ENCODE measurements at places on chromosomes 7 and 10.

DNA sequence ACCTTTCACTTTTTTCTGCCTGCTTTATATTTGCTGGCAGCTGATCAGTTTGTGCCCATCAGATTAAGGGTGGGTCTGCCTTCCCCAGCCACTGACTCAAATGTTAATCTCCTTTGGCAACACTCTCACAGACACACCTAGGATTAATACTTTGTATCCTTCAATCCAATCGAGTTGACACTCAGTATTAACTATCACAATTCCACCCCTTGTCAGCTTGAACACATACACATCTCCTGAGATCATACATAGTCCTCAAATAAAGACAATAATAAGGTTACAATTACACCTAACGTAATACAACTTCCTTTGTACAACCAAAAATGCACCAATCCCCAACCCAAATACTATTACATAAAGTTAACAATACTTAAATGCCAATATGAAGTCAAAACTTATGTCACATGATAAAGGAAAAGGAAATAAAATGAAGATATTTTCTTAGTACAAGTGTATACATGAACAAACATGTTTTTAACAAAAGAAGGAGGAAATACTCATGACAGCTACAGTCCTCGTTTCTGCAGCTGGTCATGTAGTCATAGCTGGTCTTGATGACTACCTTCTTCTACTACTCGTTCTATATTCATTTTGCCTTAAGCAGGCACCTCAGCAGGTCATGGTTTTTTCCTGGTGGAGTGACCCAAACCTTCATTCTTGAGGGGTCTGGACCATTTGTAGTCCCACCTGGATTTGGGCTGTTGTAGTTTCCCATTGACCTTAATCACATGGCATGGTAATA lies 96.7 kb upstream of the CABCOCO1 start:
- no peak for DNase-seq

DNA sequence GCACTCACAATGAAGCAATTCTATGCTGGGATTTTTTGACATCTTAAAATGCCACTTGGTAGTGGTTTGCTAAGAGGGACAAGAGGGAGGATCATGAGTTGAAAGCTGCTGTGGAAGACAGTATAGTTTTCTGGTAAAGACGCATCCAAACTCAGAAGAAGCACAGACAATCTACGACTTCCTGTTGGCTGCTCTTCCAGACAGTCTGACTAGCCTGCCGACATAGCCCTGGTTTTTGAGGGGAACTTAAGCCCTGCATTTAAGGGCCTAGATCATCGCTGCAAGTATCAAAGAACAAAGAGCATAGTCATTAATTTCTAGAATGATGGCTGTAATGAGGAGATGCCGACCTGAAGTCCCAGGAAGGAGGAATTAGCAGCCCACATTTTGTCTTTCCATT lies 99.9 kb upstream of the IKZF1 start:
- no peak for DNase-seq

GRCh38 chr10:28628184-28628893 lies 49.0 kb upstream of the BAMBI start:
- DNase-seq: peak; percentile 58

DNA sequence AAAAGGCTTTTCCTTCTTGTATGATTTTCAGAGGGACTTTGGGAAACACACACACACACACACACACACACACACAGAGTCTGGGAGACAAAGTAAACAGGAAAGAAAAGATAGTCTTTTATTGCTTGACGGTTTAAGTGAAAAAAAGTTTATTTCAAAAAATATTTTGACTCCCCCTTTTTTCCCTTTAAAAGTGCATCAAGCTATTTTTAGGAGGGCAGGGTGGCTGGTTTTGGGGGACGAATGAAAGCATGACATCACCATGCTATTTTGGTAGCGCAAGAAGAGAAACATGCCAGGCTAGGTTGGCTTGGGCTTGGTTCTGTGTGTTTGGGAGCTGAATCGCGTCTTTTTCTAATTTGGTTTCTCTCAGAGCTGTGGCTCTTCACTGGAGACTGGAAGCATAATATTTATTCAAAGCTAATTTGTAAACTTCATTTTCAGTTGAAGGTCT lies 129.2 kb downstream of the BAMBI start:
- DNase-seq: no peak

- DNase-seq: no peak
Observed at GRCh38 chr10:113705344-113705652, 25.6 kb downstream of the CASP7 start.

DNA sequence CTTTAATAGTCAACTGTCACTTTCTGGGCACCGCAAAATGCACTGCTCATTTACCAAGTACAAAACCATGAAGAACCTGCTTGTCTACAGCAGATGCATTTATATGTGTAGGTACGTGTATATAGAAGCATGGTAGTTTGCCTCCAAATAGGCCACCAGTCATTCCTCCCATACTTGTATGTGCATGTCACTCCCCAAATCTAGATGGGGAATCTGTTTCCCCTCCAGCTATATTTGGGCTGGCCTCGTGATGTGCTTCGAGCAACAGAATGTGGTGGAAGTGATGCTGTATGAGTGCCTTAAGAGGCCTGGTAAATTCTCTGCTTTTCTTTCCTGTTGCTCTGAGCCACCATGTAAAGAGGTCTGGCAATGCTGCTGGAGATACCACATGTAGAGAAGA lies 47.1 kb downstream of the PSMC2 start:
- DNase-seq: no peak

DNA sequence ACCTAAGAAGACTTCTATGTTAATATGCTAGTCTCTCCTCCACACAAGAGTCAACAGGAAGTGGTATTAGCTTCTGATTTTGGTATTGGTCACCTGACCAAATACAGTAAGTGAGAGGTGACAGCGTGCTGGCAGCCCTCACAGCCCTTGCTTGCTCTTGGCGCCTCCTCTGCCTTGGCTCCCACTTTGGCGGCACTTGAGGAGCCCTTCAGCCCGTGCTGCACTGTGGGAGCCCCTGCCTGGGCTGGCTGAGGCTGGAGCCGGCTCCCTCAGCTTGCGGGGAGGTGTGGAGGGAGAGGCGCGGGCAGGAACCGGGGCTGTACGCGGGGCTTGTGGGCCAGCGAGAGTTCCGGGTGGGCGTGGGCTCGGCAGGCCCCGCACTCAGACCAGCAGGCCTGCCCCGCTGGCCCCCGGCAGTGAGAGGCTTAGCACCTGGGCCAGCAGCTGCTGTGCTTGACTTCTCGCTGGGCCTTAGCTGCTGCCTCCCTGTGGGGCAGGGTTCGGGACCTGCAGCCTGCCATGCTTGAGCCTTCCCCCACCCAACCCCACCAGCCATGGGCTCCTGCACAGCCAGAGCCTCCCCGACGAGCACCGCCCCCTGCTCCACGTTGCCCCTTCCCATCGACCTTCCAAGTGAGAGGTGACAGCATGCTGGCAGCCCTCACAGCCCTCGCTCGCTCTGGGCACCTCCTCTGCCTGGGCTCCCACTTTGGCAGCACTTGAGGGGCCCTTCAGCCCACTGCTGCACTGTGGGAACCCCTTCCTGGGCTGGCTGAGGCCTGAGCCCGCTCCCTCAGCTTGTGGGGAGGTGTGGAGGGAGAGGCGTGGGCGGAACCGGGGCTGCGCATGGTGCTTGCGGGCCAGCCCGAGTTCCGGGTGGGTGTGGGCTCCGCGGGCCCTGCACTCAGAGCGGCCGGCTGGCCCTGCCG lies 4.2 kb upstream of the ACSL5 start:
- DNase-seq: no peak

DNA sequence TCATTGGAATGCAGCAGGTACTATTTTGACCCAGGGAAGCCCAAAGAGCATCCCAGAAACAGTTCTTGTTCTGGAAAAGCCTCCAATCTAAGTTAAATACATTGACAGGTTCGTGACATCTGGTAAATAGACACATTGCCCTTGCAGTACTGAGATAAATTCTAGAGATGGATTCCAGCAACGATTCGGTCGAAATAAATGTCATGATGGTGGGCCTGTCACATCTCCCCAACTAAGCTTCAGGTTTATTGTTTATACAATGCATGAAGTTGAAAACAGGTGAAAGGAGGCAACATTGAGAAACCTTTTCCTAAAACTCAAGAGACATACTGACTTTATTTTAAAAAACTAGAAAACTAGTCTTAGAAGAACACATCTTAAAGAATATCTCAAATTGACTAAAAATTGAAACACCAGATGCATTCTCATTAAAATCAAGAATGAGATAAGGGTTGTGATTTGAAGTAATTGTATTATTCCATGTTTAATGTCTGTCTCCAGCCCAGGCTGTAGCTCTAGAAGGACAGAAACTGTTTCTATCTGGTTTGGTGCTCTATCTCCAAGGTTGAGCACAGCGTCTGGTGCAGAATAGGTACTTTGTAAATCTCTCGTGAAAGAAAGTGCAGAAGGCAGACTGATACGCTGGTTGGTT lies 114.0 kb downstream of the CABCOCO1 start:
- DNase-seq: no peak

- DNase-seq: no peak
Observed at GRCh38 chr10:42690449-42691360, 52.3 kb upstream of the ZNF33B start.

GRCh38 chr10:113261161-113261560 lies 291.7 kb upstream of the HABP2 start:
- DNase-seq: no peak

GRCh38 chr10:62870866-62871265 lies 54.7 kb upstream of the EGR2 start:
- DNase-seq: no peak
